ENCODE measurements at places on chromosomes 11 and 22.

GRCh38 chr11:107731941-107732688 lies 20.3 kb upstream of the SLN start:
- DNase-seq, result no peak

DNA sequence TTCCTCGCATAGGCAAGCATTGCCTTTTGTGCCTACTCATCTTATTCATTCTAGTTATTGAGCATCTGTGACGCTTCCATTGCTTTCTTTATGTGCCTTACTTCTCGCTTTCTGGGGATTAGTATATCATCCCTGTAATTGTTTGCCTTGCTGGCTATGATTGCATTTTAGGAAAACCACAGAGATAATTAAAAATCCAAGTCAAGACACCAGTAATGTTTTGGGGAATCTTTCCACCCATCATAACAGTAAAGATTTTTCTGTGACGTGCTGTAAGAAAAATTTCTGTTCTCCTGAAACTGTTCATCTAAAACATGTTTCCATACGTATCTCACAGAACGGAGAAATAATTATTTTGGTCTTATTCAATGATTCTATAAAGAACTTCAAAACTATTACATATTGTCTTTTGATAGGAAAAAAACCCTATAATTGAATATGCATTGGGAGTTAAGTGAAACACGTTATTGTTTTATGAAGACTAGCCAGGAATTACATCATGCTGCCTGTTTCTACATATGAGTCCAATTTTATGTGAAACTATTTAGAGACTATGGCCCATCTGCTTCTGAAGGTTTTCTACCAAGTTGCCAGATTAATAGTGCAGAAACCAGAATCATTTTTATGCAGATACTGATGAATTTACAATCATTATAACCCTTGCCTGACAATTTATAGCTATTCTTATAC lies 133.7 kb upstream of the FIBIN start:
- DNase-seq, result peak; percentile 8

- DNase-seq, result peak; percentile 48
Observed at GRCh38 chr11:106961518-106961917, 56.8 kb downstream of the GUCY1A2 start.

DNA sequence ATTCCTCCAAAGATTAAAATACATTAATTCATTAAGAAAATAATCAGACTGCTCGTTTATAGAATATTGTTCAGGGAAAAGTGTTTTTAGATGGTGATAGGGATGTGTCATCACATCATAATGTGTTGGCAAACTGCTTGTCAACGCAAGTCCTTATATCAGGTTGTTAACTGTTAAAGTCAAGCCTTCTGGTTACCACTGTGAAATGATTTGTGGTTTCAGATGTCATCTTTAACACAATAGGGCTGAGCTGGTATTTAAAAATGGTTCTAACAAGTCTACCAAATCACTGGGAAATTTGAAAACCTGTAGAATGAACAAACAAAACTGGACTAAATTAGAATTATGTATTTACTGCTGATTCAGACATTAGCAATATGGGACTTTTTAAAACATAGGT lies 2.4 kb upstream of the MMP13 start:
- DNase-seq, result no peak

GRCh38 chr11:93842461-93842860 lies 8.0 kb downstream of the VSTM5 start:
- DNase-seq, result peak; percentile 77

DNA sequence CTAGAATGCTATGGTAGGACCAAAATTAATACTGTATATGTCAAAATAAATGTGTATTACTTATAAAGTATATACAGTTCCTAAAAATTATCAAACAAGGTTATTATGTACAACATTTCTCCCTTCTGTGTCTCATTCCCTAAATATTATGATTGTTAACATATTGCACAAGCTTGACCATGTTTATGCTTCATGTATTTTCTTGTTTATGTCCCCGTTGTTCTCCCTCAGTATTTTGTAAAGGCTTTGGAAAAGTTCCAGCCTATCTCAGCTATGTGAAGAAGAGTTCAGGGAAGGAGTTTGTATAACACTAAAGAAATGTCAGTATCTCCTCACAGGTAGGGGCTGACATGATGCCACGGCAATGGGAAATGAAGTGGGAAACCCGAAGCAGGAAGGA lies 19.6 kb downstream of the ADM start:
- DNase-seq, result no peak

DNA sequence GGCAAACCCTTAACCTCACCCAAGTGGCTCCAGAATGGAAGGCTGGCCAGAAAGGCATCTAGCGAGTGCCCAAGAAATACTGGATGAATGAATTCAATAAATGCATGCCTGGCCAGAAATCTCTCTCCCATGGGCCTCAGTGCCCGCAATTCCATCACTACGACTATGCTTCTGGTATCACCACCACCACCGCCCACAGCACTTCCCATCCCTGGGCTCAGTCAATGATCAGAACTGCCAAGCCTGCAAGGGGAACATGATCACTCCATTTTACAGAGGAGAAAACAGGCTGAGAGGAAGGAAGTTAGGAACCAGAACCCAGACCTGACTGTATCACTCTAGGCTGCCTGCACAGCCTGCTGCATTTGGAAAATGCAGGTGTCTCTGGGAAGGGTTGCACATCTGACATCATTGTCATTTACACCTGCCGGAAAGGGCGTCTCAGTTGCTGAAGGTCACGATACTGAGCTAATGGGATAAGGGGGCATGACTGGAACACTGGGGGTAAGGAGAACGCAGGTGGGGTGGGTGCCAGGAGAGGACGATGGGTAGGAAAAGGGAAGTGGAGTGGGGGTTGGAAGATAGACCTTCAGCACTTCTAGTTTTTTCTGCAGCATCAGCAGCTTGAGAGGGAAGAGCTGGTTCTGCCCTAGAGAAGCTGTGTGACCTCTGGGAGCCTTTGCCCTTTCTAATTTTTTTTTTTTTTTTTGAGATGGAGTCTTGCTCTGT lies 3.2 kb downstream of the GPR152 start:
- no peak for DNase-seq

DNA sequence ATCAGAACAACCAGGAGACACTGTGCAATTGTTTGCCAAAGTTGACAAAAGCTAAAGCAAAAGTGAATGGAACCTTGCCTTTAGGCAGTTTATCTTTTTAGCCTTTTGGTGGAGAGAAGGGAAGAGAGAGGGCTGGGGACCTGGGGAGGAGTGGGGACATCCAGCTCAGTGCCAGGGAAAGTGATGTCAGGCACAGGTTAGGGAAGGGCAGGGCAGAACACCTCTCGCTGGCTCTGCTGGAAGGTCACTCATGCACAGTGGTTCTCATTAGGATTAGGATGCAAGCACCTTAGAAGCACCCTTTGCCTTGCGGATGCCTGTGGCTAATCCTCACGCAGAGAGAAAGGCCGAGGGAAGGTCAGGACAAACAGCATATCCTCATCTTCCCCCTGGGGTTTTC lies 14.3 kb upstream of the LINC01488 start:
- DNase-seq, result no peak

GRCh38 chr11:33932721-33933120 lies 40.8 kb upstream of the LMO2 start:
- DNase-seq, result no peak

DNA sequence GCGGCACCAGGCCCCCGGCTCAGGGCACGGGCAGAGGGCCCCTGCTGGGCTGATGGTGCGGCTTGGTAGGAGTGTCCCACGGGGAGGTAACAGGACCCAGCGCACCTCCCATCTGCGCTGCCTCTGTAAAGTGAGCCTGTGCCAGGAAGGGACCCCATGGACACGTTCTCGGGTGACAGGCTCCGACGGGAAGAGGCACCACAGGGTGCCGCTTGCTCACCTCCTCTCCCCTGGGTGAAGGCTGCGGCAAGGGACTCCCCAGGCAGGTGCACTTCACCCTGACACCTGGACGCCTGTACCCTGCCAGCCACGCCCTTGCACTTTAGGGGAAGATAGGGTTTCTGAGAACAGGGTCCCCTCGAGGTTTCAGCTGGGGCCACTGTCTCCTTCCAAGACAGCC lies 48.1 kb downstream of the SHANK2 start:
- DNase-seq, result no peak

DNA sequence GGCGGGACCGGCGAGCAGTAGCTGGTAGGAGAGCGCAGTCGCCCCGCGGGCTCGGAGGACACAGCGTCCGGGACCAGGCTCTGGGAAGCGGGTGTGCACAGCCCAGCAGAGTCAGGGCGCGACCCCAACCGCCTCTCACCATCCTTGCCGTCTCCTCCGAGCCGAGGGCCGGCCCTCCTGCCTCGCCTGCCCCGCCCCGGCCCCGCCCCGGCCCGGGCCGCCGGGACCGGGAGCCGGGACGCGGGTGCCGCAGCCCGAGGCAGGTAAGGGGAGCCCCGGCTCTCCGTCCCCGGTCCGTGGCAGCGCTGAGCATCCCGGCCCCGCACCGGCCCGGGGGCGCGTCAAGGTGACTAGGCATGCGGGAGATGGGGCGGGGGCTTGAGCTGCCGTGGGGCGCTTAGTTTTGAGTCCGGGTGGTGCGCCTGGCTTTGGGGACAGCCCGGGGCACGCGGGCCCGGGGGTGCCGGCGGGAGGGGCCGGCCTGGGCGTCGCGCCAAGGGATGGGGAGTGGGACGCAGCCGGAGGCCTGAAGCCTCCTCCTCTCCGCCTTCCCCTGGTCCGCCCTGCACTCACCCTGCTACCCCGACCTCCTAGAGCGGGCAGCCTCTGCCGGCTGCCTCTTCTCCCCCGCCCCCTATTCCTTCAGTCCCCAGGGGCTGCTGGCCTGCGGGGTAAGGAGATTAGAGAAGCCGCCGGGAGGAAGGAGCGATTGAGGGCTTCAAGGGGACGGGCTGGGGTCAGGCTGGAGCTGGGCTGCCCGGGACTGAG lies at the start of gene ABCG4:
TSS of gene ABCG4 (plus strand) at position 35 of the 768 bp plus-strand sequence. CDS start 914 bp downstream, outside the sequence.
- DNase-seq, result peak; percentile 18

DNA sequence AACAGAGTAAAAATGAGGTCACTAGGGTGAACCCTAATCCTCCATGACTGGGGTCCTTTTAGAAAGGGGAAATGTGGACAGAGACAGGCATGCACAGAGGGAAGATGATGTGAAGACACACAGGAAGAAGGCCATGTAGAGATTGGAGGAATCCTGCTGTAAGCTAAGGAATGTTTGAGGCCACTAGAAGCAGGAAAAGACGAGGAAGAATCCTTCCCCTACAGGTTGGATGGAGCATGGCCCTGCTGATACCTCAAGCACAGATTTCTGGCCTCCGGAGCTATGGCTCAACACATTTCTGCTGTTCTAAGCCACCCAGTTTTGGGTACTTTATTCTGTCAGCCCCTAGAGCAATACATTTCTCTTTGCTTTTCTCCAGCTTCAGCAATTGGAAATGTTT lies 486.9 kb downstream of the MIAT start:
- peak; percentile 9 for DNase-seq

- DNase-seq, result no peak
Observed at GRCh38 chr11:74297484-74297883, 14.0 kb downstream of the P4HA3 start.

DNA sequence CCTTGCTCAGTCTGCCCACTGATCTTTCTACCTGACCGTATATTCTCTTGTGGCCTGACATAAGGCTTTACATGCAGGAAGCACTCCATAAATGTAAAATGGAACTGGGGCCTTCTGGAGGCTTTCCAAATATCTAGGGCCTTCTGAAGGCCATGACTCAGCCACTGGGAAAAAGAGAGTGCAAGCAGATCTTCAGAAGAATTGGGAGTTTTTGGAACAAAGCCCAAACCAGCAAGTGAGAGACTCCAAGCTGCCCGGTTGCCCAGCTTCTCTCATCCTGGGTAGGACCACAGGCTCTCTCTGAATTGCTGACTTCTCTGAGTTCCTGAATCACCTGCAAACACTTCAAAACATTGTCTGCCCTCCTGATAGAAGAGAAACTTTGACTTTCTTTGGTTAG lies 107.9 kb upstream of the BMAL1 start:
- peak; percentile 77 for DNase-seq

DNA sequence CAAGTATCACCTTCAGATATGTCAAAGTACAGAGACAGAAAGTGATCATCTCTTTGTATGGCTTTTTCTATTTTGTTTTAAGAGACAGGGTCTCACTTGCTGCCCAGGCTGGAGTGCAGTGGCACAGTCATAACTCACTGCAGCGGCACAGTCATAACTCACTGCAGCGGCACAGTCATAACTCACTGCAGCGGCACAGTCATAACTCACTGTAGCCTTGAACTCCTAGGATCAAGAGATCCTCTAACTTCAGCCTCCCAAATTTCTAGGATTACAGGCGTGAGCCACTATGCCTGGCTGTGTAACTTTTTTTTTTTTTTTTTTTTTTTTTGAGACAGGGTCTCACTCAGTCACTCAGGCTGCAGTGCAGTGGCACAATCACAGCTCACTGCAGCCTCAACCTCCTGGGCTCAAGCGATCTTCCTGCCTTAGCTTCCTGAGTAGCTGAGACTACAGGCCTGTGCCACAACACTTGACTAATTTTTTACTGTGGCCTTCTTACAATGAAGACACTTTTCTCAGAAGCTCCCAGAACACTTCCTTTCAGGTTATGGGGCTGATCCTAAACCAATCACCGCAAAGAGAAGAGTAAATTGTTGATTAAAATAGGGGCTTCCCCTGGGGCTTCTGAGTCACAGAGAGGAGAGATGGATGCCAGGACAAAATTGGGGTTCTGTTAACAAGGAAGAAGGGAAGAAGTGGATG lies 9.0 kb upstream of the HIKESHI start:
- no peak for DNase-seq

DNA sequence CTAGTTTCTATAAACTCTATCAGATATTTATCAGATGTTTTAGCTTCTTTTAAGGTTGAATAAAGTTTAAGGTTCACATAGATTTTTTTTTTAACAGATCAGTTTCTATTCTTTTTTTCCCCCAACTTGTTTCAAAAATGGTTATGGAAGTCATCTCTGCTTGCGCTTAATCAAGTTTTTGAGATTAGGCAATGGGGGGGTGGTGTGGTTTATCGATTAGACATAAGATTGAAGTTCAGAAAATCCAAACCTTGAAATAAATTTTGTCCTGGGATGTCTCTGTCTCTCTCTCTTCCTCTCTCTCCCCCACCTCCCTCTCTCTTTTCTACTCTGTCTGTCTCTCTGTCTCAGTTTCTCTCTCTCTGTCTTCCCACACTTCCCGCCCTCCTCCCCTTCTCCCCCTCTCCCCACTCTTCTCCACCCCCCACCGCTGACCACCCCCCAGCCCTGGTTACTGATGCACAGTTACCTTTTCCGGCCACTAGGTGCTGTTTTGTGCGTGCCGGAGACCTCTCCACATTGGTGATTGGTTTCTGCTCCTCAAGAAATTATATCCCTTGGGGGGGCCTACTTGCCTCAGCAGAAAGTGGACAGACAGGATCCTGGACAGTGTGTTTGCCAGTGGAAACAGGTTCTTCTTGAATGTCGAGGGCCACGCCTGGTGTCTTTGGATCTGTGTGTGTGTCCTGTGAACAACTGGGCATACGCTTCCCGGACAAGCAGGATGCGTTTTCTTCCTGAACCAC lies 29.7 kb upstream of the ANO1 start:
- DNase-seq, result no peak

GRCh38 chr22:17580441-17581031 lies 17.2 kb downstream of the SLC25A18 start:
- DNase-seq, result no peak

DNA sequence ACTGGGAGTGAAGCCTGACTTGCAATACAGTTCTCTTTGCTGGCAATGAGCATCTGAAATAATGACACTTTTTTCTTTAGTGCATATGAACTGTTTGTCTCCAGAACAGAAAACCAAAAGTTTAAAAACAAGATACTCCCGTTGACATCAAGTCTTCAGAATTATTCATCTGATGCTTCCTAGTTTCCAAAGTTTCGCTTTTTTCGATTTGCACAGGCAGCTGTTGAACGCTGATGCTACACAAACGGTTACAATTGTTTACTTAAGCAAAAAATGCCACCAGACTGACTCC lies 612 bp upstream of the BIRC2 start:
- no peak for DNase-seq

All from AG08395 (cell line).